Stimulated activated CD4-positive, alpha-beta T cell treated with anti-CD3 and anti-CD28 coated beads, Interleukin-15, amount 100 ng/mL, for 1 hour (primary cell): ENCODE measurements at places on chromosomes 4 and X.

GRCh38 chr4:57023104-57023503 lies 44.4 kb downstream of the POLR2B start:
- DNase-seq: no peak

DNA sequence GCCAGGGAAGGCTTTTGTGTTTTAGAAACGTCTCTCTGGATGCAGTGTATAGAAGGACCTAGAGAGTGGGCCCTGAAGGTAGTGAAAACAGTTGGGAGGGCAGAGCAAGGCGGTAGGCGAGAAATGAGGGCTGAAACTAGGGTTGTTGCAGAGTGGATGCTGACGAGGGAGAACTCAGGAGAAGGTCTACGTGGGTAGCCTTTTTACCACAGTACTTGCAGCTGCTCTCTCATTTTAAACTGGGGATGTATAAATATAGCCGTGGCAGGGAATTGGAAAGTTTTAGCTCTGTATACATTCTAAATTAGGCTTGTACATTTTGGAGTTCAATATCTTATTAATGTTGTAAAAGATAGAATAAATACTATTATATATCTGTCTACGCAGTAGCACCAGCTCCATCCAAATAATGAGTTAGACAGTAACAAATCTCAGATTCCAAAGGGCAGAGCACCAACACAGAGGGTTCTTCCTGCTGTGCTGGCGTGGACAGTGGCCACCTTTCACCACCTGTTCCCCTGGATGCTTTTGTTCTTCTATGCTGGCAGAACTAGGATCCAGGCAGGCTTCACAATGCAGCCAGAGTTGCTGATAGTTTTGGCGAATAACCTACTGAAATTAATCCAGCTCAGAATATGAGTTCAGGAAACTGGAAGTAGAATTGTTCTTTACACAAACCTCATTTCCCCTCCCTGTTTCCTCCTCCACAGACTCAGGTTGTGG lies 31.7 kb downstream of the CCNG2 start:
- DNase-seq: no peak

DNA sequence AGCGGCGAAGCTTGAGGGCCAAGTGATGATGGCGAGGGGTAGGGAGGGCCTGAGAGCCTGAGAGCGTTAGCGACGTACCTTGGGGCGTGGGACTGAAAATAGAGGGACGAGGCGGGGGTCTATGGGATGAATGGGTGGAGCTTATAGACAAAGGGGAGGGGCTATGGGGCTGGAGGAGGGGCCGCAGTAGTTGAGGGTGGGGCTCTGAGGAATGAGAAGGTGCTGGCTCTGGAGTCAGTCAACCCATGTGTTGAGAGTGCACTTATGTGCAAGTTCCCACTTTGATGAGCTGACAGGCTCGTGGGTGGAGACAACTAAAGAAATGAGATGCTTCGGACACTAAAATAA lies 488 bp downstream of the TBC1D25 start:
- peak; percentile 8 for DNase-seq

GRCh38 chrX:19955306-19955705 lies 35.6 kb downstream of the BCLAF3 start:
- no peak for DNase-seq

GRCh38 chr4:20428436-20429160 lies 176.9 kb downstream of the SLIT2 start:
- DNase-seq: no peak

DNA sequence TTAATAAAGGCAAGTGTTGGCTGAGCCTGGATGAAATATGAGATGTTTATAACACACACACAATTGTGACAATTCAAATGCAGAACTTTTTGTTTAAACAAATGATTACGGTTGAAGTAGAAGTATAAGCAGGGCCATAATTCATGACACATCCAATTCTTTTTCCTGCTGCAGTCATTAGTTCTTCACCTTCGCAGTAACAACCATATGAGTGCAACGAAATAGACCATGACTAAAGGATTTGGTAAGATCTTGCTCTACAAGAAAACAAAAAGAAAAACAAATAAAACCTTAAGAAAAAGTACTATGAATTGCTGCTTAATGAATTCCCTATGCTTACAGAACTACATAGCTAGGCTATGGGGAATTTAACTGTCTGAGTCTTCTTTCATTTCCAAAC lies 13.9 kb upstream of the BMPR1B start:
- DNase-seq: no peak

- no peak for DNase-seq
Observed at GRCh38 chr4:20662851-20663250, 37.4 kb upstream of the PACRGL start.

DNA sequence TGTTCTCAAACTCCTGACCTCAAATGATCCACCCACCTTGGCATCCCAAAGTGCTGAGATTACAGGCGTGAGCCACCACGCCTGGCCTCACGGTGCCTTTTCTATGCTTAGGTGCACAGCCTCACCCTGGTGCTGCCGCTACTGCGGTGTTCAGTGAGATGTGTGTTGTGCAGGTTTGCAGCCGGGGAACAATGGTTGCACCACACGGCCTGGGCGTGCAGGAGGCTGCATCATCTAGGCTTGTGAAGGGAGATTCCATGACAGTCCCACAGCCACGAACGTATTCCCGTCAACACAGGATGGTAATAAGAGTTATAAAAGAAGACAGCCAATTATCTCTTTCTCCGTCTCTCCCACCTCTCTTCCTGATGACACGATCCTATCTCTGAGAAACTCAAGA lies 22.0 kb downstream of the CPLX1 start:
- no peak for DNase-seq

DNA sequence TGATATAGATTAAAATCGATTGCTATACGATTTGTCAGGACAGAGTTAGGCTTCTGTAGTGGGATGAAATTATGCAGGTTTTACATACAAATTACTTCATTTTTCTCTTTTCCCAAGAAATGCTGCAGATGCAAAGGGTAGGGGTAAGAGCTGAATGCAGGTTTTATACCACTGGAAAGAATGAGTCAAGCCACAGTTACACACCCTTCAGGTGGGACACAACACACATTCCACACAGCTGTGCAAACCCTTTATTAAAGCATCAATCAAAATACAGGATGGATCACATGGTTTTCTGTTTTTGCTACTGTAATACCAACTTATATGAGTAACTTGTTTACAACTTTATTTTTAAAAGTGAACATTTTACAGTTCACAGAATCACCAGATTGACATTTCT lies 39.8 kb downstream of the MFAP3L start:
- DNase-seq: no peak

- no peak for DNase-seq
Observed at GRCh38 chr4:86955888-86956451, 21.2 kb downstream of the AFF1 start.
